ENCODE measurements at places on chromosomes 5 and 9.

DNA sequence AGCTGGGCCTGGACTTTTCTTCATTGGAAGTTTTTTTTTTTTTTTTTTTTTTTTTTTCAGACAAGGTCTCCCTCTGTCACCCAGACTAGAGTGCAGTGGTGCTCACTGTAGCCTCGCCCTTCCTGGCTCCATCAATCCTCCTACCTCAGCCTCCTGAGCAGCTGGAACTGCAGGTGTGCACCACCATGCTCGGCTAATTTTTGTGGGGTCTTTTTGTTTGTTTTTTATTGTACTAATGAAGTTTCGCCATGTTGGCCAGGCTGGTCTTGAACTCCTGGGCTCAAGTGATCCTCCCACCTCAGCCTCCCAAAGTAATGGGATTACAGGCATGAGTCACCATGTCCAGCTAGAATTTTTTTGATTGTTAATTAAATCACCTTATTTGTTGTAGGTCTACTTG, 3.6 kb downstream of the DNAJC18 start:
- DNase-seq: no peak

GRCh38 chr5:74969726-74970125, 82.6 kb downstream of the GCNT4 start:
- no peak for DNase-seq

GRCh38 chr9:116003397-116003796, 150.2 kb upstream of the PAPPA start:
- DNase-seq: no peak

DNA sequence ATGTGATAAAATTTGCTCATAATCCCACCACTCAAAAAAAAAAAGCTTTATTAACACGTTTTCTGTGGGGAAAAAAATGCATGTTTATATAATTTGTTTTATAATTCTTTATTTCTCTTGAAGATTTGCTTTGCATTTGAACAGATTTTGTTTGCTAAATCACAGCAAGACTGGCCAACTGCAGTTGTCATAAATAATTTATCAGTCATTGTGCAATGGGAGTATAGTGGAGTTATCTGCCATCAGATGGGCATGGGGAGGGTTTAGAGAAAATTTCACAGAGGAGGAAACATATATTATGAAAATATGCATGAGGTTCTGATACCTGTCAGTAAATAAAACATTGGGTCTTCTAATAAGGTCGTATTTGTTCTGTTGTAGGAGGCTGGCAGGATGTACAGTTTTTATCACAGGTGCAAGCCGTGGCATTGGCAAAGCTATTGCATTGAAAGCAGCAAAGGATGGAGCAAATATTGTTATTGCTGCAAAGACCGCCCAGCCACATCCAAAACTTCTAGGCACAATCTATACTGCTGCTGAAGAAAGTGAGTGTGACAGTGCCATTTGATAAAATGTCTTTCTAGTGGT, 23.8 kb downstream of the HSDL2 start:
- no peak for DNase-seq
